ENCODE measurements at places on chromosomes 5 and 9. TPM values are rescaled to one million over a fixed set of nuclear protein-coding genes. Genes with fewer than 3 reads are reported as not detected.
A peak's percentile ranks its signal among the peaks of the same experiment; 100 is the strongest.

MLANA gene
- not detected for total RNA-seq

GRCh38 chr5:115522832-115523403 is 21.7 kb downstream of the FEM1C start:
- peaks cover 48% of the 10 kb centered on the region for H3K36me3 ChIP-seq
- peak overlapping the region; percentile 12 for H3K4me3 ChIP-seq
- peaks cover 15% of the 10 kb centered on the region for H3K4me1 ChIP-seq
- no peaks in the 10 kb centered on the region for H3K27me3 ChIP-seq
- no peak for DNase-seq
- peak overlapping the region; percentile 48 for H3K27ac ChIP-seq

- H3K27me3 ChIP-seq = no peaks in the 10 kb centered on the region
- no peaks in the 10 kb centered on the region for H3K36me3 ChIP-seq
- no peak overlapping the region for H3K27ac ChIP-seq
- no peaks in the 10 kb centered on the region for H3K4me1 ChIP-seq
- no peak overlapping the region for H3K4me3 ChIP-seq
- no peak for DNase-seq
Measured at GRCh38 chr9:135792268-135793128, 90.5 kb downstream of the KCNT1 start.

NMUR2 gene
- not detected for total RNA-seq

- H3K27ac ChIP-seq = no peak overlapping the region
- H3K4me3 ChIP-seq = no peak overlapping the region
- H3K36me3 ChIP-seq = no peaks in the 10 kb centered on the region
- peaks cover 25% of the 10 kb centered on the region for H3K27me3 ChIP-seq
Measured at GRCh38 chr9:91845879-91846278, 104.1 kb downstream of the ROR2 start.

TMEM174 gene
- total RNA-seq = not detected

RFK gene
- total RNA-seq = 19.0 TPM

BARHL1 gene
- not detected for total RNA-seq

NRG2 gene
- not detected for total RNA-seq

DNA sequence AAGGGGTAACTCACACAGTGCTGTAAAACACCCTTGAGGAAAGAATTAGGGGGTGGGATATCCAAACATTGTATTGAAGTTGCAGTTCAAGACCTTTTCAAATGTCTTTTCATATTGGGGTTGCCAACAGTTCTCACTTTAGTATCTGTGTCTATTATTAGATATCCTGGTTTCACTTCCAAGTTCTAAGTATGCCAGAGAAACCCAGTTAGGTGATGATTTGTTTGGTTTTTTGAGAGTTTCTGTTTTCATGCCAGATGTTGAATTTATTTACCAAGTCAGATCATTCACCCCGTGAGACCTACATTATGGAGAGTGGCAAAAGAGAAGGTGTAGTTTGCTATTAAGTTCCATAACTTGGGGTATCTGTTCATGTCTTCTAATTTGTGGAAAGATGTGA is 64.5 kb downstream of the C9orf152 start:
- H3K27me3 ChIP-seq = peaks cover 10% of the 10 kb centered on the region
- no peak for DNase-seq

DNA sequence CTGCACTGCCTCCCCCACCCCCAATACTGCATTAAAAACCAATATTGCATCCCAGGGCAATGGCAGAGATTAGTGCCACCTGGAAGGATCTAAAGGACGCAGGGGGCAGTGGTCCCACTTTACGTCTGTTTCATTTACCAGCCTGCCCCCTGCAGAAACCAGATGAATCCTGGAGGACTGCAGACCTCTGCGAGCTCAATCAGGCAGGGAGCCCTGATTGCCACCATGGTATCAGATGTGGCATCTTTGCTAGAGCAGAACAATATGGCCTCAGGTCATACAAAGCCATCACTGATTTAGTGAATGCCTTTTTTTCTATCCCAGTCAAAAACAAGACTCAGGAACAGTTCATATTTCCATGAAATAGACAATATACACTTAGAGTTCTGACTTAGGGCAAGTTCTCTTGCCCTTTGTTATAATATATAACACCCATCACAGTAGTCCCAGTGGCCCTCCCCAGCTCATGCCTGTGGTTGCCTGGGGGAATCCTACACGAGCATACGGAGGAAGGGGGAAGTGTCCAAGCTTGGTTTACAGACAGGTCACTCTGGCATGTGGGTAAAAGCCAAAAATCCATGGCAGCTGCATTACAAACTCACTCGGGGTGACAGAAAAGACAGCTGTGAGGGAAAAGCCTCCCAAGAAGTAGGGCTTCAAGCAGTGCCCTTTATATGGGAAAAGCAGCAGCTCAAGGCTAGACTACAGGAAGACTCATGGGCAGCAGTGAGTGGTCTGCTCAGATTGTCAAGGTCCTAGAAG is 85.1 kb downstream of the MED27 start:
- no peak overlapping the region for H3K4me3 ChIP-seq
- H3K27me3 ChIP-seq = peaks cover 2% of the 10 kb centered on the region
- no peak for DNase-seq
- peaks cover 7% of the 10 kb centered on the region for H3K36me3 ChIP-seq
- H3K4me1 ChIP-seq = peaks cover 10% of the 10 kb centered on the region

LRRTM2 gene
- total RNA-seq = not detected

DNA sequence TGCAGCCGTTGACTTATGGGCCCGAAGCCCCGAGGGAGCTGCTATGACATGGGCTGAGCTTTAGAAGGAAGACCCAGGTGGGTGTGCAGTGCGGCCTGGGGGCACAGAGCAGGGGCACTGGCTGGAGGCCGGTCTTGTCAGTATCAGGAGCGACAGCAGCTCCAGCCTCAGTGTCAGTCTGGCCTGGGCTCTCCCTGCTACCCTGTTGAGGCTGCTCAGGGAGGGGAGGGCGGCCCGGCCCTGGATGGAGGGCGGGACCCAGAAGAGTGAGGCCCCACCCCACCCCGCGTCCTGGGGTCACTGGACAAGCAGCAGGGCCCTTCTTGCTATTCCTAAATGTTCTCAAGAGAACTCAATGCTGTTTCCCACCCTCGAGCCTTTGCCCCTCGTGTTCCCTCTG is 18.0 kb downstream of the GFI1B start:
- peaks cover 23% of the 10 kb centered on the region for H3K4me1 ChIP-seq
- H3K27me3 ChIP-seq = peaks cover 57% of the 10 kb centered on the region
- H3K36me3 ChIP-seq = no peaks in the 10 kb centered on the region
- no peak for DNase-seq
- H3K27ac ChIP-seq = no peak overlapping the region

GRCh38 chr9:133071484-133072150 is 9.8 kb downstream of the CEL start:
- H3K27me3 ChIP-seq = peaks cover 13% of the 10 kb centered on the region
- H3K4me1 ChIP-seq = no peaks in the 10 kb centered on the region
- H3K36me3 ChIP-seq = no peaks in the 10 kb centered on the region
- no peak overlapping the region for H3K27ac ChIP-seq
- H3K4me3 ChIP-seq = no peak overlapping the region
- no peak for DNase-seq

- no peaks in the 10 kb centered on the region for H3K4me1 ChIP-seq
- H3K4me3 ChIP-seq = no peak overlapping the region
- no peak for DNase-seq
- no peak overlapping the region for H3K27ac ChIP-seq
Measured at GRCh38 chr5:156477196-156477595, 150.2 kb downstream of the SGCD start.

TEX48 gene
- total RNA-seq = 1.6 TPM

- H3K36me3 ChIP-seq = no peaks in the 10 kb centered on the region
- H3K4me1 ChIP-seq = no peaks in the 10 kb centered on the region
- H3K27me3 ChIP-seq = peaks cover 18% of the 10 kb centered on the region
- no peak overlapping the region for H3K27ac ChIP-seq
- no peak overlapping the region for H3K4me3 ChIP-seq
Measured at GRCh38 chr5:91022518-91022917, 360.6 kb downstream of the ARRDC3 start.

- no peaks in the 10 kb centered on the region for H3K4me1 ChIP-seq
- DNase-seq = no peak
- no peak overlapping the region for H3K27ac ChIP-seq
- no peak overlapping the region for H3K4me3 ChIP-seq
Measured at GRCh38 chr9:75962662-75963036, 72.2 kb downstream of the PCSK5 start.

DNA sequence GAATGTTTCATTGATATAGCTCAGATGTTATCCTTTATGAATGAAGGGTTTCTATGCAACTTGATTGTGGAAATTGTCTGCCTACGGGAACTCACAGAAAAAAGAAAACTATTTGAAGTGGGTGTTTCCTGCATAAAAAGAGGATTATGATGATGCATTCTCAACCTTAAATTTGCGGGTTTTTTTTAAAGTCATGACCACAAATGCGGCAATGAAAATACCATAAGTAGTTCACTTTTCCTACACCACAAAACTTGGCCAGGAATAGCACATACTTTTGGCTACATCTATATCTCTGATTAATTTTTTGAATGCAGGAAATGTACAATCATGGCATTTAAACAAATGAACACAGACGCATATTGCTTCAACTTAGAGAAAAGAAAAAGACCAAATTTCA is 754.7 kb downstream of the DTWD2 start:
- no peaks in the 10 kb centered on the region for H3K36me3 ChIP-seq
- no peak overlapping the region for H3K4me3 ChIP-seq
- H3K27me3 ChIP-seq = no peaks in the 10 kb centered on the region
- DNase-seq = no peak

GRCh38 chr5:142824391-142824790 is 54.2 kb downstream of the ARHGAP26 start:
- H3K4me1 ChIP-seq = peaks cover 95% of the 10 kb centered on the region
- no peak overlapping the region for H3K27ac ChIP-seq
- H3K36me3 ChIP-seq = peaks cover 7% of the 10 kb centered on the region
- H3K27me3 ChIP-seq = no peaks in the 10 kb centered on the region
- no peak for DNase-seq

GRCh38 chr9:127444921-127445850 is 6.0 kb downstream of the RPL12 start:
- H3K4me1 ChIP-seq = peaks cover 29% of the 10 kb centered on the region
- peaks cover 94% of the 10 kb centered on the region for H3K36me3 ChIP-seq
- peak overlapping the region; percentile 13 for H3K27ac ChIP-seq
- H3K27me3 ChIP-seq = no peaks in the 10 kb centered on the region
- no peak for DNase-seq
- H3K4me3 ChIP-seq = no peak overlapping the region

All from activated CD8-positive, alpha-beta memory T cell treated with anti-CD3 and anti-CD28 coated beads, Interleukin-2, amount 10 ng/mL, durations not matched to agents 7 days and 5 days (primary cell).